ENCODE measurements at places on chromosomes 16 and 17. TPM values are rescaled to one million over a fixed set of nuclear protein-coding genes. Genes with fewer than 3 reads are reported as not detected.
A peak's percentile ranks its signal among the peaks of the same experiment; 100 is the strongest.

GRCh38 chr16:66322174-66322573 is 44.3 kb upstream of the CDH5 start:
- DNase-seq = no peak

DNA sequence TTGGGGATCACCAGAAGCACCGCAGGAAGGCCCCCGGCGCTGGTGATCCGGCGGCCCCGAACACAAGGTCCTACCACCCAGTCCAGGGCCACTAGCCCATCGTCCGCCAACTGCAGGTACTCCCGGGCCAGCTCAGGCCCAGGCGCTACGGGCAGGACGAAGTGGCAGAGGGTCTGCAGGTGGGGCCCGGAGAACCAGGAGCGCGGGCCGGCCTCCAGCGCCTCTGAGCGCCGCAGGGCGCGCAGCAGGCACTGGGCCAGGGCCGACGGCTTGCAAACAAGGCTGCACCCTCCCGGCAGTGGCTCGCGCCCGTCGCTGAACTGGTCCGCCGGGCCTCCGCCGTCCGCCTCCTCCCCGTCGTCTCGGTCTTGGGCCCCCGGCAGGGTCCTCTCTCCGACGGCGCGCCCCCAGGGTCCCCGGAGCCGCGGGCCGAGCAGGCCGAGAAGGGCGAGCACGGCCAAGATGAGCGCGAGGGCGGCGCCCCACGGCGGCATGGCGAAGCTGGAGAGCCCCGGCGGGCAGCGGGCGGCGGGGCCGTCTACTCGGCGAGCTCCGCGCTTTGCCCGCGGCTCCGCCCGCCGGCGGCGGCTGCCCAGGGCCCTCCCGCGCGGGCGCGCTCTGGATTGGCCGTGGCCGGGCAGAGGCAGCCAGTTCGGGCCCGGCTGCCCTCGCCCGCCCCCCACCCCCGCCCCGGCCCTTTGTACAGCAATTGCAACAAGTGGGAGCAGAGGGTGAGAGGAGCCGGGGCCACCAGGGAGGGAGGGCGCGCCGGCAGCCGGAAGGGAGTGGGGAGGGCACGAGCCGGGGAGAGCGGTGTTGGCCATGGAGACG is at the start of gene ABHD15:
Gene ABHD15, minus strand, starts transcription at position 565 of the 831 bp plus-strand sequence. Its CDS starts 71 bp downstream, at position 494.
- DNase-seq = no peak

GRCh38 chr17:75365009-75365930 is 40.2 kb downstream of the GRB2 start:
- DNase-seq = no peak

GRCh38 chr17:74391771-74392170 is 24.5 kb downstream of the GPR142 start:
- DNase-seq = no peak

GRCh38 chr16:58755989-58756649 is 22.0 kb upstream of the GOT2 start:
- DNase-seq = peak; percentile 70

DNA sequence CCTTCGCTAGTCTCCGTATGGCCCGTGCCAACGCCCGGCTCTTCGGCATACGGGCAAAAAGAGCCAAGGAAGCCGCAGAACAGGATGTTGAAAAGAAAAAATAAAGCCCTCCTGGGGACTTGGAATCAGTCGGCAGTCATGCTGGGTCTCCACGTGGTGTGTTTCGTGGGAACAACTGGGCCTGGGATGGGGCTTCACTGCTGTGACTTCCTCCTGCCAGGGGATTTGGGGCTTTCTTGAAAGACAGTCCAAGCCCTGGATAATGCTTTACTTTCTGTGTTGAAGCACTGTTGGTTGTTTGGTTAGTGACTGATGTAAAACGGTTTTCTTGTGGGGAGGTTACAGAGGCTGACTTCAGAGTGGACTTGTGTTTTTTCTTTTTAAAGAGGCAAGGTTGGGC is 2.5 kb downstream of the RPL13 start:
- DNase-seq = no peak

DNA sequence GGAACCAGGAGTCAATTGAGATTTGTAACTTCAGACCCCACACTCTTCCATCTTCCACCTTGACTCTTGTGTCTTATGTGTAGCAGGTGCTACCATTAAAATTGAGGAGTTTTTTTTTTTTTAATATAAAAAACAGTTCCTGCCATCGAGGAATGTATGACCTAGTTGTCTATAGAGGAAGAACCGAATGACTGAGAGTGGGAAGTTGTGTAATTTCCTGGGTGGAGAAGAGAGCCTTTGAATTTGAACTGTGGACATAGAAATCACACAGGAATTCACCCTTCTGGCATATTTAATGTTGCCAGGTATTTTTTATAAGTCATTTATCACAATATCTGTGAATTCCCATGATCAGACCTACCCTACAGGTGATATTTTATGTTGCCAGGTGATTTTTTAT is 22.0 kb downstream of the SP2 start:
- DNase-seq = no peak

TEKT1 gene
- 0.05 TPM for total RNA-seq

DNA sequence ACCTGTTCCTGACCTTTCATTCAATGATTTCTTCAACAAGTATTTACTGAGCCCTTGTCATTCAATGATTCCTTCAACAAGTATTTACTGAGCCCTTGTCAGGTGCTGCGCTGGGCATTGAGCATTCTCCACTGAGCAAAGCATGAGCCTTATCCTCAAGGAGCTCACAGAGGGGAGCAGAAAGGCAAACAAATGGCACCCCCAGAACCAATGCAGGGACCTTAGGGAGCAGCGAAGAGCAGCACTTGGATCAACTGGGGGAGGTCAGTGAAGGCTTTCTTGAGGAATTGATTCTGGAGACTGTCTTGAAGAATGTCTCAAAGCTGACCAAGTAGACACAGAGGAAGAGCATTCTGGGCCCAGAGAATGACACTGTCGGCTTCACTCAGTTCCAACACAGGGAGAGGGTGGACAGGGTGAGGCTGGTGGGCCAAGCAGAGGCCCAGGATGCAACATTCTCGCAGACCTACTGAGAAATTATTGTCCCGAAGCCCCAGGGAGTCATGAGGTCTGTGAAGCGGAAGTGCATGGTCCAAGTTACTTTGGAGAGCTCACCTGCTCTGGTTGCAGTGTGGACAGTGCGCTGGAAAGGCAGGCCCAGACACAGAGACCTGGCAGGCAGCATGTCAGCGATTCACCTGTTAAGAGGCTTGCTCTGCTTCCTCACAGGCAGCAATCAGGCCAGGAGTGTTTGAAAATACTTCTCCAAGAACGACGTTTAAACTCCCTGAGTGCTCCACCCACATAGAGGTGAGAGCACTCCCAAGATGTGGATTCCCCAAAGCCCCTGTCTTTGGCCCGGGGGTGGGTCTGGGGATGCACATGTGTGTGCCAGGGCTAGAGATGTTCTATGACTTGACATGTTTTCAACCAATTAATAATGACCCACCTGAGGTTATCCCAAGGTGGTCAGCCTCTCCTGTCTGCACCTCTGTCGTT is 3.2 kb upstream of the MPO start:
- DNase-seq = no peak

DNA sequence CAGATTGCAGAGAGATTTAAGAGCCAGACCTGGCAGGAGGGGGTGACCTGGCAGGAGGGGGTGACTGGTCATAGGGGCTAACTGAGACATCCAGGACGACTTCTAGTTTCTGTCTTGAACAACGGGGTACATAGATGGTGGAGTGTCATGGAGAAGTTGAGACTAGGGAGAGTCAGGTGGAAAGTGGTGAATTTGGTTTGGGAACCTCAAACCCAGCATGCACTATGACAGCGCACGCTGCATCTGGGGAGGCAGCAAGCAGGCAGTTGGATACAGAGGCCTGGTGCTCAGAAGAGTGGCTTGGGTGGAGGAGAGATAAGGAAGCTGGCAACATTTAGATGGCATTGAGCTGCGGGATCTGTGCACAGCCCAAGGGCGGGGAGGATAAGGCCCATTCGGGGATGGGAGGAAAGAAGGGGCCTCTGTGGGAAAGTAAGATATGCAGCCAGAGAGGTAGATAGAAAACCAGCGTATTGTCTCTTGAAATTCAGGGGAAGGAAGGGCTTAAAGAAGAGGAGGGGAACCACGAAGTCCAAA is 4.5 kb downstream of the RIPOR1 start:
- no peak for DNase-seq

HLF gene
- 0.57 TPM for total RNA-seq

DNA sequence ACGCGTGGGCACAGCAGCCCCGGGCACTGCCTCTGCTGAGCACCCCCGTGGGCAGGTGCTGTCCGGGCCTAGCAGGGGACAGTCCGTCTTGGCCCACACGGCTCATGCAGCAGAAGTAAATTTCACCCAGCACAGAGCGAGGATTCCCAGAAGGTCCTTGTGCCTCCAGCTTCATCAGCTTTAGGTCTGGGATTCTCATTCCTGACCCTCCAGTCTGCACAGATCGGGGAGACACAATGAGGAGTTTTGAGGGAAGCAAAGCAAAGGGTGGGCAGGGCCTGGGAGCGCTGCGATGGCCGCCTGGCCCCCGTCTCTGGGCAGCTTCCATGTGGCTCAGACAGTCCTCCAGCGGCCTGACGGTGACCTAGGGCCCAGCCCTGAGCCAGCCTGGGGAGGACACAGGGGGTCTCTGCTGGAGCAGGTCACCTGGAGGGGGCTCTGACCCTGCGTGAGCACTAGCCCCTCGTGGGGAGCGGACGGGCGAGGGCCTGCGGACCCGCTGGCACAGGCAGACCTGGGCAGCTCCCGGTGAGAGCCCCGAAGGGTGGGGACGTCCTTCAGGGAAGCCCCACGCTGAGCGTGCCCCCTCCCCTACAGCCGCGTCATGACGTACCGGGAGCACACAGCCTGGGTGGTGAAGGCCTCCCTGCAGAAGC is 30.7 kb upstream of the CHMP6 start:
- no peak for DNase-seq

Data from thymus (tissue), 14 donors.